ENCODE measurements at places on chromosomes 2 and 18.
A peak's percentile ranks its signal among the peaks of the same experiment; 100 is the strongest.

GRCh38 chr2:74515981-74516633, 1.9 kb downstream of the TLX2 start:
- peak; percentile 81 for DNase-seq

- no peak for DNase-seq
These were observed 863.4 kb upstream of the KLHL29 start for GRCh38 chr2:22521620-22522019.

- DNase-seq = no peak
These were observed 69.3 kb downstream of the TIMM21 start for GRCh38 chr18:74217476-74218143.

- no peak for DNase-seq
These were observed 29.2 kb upstream of the PPP4R1 start for GRCh38 chr18:9643549-9643948.

DNA sequence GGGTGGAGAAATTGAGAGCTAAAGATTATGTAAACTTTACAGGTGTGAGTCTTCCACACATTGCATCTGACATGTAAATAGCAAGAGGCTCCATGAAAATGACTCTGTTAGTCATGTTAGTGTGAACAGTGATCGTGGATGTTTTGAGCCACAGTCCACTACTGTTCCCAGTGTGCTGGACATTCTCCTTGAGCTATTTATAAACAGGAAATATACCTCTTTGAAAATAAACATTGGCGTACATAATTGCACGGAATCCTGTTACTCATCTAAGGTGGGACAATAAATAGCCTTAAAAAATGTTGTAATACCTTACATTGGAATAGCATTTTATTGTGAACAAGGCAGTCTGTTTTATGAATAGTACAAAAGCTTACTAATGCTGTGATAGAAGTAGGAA, 37.0 kb downstream of the LIMS1 start:
- no peak for DNase-seq

GRCh38 chr2:84959095-84959565, 11.8 kb upstream of the KCMF1 start:
- DNase-seq = no peak

GRCh38 chr2:197425550-197425949, 9.3 kb downstream of the SF3B1 start:
- DNase-seq = no peak

DNA sequence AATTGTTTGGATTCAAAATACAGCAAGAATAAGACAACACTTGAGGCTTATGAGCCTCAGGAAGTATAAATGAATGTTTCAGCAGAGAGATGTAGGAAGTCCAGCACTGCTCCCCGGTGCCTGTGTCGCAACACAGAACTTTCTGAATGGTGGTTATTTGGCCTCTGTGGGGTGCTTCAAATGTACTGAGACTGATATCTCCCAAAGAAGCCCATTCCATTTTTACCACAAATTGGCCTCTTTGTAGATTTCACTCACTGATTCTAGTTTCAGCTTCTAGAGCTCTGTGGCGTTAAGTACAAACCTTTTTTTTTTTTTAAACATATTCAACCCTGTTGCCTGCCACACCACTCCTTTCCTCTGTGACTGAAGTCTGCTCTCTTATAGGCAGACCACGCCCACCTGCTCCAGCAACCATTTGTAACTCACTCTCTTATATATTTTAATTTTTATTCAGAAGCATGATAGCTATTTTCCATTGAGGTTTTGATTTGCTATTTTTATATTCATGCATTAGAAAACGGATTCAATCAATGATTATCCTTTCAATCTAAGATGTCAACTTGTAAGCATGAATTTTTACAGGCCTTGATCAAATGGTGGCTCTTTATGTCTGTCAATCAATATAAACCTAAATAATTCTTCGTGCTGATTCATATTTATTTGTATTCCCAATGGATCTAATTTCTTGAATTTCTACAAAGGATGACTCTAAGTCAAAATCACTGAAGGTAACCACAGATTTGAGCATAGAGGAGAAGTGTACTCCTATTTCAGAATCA, 277.1 kb upstream of the CCDC68 start:
- DNase-seq = peak; percentile 3

- no peak for DNase-seq
These were observed 1340.2 kb upstream of the ZEB2 start for GRCh38 chr2:145860083-145860482.

GRCh38 chr18:75159238-75159518, 49.8 kb downstream of the PTGR3 start:
- no peak for DNase-seq

DNA sequence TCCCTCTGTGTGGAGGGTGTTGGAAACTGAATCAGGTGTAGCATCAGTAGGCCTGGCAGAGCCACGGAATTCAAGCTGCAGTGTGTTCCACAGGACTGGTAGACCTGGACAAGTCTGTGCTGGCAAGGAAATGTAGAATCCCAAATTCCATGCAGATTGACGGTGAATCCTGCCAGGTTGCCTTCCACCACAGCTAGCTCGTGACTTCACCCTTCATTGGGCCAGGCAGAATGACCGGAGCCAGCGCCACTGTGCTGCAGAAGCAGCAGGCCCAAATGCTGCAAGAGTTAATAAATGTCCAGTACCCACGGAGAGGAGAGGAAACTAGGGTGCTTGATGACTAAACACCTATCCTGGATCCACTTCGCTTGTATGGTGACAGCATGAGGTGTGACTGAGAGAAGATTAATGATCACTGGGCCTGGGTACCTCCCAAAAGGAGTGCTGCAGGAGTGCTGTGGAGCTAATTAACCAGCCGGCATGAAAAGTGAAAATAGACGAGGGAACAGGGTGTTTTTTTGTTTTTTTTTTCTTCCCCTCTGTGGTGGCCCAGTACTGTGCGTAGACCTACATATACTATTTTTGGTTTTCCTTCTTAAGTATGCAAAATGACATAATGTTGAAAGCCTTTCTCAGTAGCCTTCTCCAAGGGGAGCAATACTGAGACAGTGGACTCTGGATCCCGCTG, 122.2 kb downstream of the TANC1 start:
- no peak for DNase-seq

GRCh38 chr2:128323555-128323931, 4.9 kb upstream of the HS6ST1 start:
- no peak for DNase-seq

DNA sequence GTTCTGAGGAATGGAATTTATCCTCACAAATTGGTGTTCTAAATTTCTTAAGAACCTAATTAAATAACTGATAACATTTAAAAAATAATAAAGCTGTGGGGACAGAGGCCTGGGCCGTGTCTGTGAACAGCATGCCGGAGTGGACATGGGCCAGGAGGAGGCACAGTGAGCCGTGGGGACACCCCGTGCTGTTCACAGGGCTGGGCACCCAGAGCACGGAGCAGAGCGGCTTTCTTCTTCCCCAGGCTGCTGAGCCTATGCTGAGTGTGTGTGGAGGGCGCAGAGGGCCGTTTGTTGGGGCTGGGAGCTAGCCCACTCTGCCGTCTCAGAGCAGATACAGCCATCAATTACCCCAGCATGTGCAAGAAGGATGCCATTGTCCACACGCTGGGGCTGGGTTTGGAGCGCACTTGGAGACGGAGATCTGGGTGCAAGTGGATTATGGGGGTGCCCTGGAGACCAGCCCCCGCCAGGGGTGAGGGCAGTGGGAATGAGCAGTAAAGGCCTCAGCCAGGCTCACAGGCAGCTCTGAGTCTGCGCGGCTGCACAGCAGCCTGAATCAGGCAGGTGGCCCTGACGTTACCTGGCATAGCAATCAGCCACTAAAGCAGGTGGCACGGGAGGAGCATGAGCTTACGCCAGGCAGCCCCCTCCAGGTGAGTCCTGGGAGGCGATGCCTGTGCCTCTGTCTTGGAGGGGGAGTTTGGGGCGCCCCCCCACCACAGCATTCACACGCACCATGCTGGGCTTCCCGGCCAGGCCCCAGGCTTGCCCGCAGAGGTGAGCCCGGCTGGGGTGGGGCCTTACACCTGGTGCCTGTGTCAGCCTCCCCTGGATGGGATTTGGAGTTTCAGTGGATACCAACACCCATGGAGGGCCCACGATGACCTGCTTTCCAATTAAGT, 52.1 kb upstream of the SLC66A3 start:
- DNase-seq = no peak

- DNase-seq = peak; percentile 74
These were observed 80.9 kb downstream of the XDH start for GRCh38 chr2:31333527-31334183.

- no peak for DNase-seq
These were observed 69.0 kb downstream of the POLR1A start for GRCh38 chr2:86036669-86037138.

GRCh38 chr2:230267059-230267458, 41.5 kb downstream of the SP140 start:
- no peak for DNase-seq

- DNase-seq = no peak
These were observed 444.4 kb upstream of the HNRNPA3 start for GRCh38 chr2:176768185-176768584.

DNA sequence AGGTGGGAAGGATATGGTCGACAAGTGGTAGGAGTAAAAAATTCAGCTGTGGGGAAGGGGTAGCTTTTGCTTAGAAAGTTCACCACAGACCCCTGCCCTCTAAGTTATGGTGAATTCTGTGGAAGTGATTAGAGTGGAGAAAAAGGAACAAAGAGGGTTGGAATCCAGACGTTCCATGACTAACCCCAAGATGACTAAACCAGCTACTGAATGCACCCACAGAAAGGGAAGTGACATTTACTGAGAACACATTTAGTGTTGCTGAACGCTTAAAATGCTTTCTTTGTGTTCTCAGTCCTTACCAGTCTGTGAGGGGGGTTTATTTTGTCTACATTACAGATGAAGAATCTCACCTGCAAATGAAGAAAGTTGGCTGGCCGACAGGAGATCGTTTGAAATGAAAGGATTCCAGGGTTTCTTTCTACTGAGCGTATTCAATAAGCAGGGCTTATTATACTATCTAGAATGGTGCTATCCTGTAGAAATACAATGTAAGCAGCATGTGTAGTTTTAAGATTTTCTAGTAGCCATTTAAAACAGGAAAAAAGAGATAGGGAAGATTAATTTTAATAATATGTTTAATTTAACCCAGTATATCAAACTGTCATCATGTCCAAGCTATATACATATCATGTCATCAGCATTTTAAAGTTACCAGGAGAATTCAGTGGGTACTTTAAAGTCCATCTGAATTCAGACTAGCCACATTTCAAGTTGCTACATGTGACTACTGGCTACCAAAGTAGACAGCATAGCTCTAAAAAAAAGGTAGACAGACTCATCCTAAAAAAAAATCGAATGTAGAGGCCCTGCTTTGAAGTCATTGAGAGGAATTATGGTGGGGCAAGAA, 60.1 kb downstream of the LIMS1 start:
- peak; percentile 51 for DNase-seq

DNA sequence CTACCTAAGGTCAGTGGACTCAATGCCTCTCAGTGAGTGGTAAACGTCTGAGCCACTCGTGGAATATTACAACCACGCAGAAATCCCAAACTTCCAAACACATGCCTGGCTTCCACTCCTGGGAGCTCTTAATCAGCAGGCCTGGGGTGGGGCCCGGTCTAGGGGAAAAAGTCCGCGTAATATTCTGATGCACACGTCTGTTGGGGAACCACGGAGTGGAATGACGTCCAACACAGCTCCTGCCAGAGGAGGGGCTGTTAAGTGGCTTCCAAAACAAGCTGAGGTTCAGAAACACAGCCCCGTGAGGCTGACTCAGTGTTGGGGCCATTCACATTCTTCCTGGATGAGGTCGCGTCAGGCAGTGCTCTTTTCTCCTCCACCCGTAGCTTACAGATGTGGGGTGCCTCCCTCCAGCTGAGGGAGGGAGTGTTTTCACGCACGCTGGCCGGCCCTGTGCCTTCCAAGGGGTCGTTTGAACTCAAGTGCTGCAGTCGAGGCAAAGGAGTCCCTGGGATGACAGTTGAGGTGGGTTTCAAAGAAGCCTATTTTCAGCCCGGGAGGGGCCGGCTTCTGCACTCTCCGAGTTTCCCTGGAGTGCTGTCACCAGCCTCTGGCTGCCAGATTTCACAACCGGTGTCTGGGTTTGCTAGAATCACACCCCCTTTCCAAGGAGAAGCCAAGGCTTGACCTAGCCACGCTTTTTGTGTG, 73.1 kb downstream of the ACKR3 start:
- no peak for DNase-seq

DNA sequence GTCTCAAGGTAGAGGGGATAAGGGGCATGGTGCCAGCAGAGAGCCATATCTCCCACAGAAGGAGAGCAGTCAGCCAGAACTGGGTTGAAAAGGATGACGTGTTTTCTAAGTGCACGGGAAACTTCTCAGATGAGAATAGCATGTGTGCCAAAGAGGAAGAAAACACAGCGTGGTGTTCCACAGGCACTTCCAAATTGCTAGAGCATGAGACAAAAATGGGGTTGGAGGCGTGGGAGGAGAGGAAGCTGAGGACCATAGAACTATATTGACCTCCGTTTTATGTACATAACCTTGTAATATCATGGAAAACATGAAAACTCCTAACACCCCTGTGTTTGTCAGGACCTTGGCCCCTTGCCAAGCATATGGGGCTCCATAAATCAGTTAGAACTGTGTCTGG, 682.7 kb upstream of the RAB6C start:
- DNase-seq = no peak

GRCh38 chr2:9493478-9493877, 19.1 kb downstream of the IAH1 start:
- DNase-seq = no peak

GRCh38 chr2:8094526-8094925, 587.3 kb upstream of the ID2 start:
- DNase-seq = no peak

- DNase-seq = peak; percentile 74
These were observed 74.7 kb upstream of the MAP4K3 start for GRCh38 chr2:39511605-39512433.

DNA sequence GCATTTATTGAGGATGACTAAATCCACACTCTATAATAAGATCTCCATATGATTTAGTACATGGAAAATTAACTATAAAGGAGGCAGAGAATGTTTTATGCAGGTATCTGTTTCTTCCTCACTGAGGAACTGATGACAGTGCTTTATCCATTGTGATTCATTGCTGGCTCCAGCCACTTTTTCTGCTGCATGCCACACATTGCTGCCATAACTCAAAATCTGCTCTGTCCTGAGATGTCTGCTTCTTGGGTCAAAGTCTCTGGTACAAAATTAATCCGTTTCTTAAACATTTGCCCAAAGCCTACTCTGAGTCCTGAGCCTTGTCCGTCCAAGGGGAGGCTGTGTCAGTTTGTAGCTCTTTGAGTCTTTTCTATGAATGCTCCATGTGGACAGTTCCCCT, 15.5 kb upstream of the ARHGAP28 start:
- DNase-seq = no peak

Measured in hematopoietic multipotent progenitor cell treated with erythropoietin and hydrocortisone succinate and interleukin-3 and kit ligand, for 8 days (in vitro differentiated cells).